ENCODE measurements at places on chromosomes 6 and 20.

- DNase-seq = no peak
Measured at GRCh38 chr20:43820731-43821330, 93.8 kb upstream of the TOX2 start.

- no peak for DNase-seq
Measured at GRCh38 chr6:91428296-91428695, 841.4 kb upstream of the MAP3K7 start.

DNA sequence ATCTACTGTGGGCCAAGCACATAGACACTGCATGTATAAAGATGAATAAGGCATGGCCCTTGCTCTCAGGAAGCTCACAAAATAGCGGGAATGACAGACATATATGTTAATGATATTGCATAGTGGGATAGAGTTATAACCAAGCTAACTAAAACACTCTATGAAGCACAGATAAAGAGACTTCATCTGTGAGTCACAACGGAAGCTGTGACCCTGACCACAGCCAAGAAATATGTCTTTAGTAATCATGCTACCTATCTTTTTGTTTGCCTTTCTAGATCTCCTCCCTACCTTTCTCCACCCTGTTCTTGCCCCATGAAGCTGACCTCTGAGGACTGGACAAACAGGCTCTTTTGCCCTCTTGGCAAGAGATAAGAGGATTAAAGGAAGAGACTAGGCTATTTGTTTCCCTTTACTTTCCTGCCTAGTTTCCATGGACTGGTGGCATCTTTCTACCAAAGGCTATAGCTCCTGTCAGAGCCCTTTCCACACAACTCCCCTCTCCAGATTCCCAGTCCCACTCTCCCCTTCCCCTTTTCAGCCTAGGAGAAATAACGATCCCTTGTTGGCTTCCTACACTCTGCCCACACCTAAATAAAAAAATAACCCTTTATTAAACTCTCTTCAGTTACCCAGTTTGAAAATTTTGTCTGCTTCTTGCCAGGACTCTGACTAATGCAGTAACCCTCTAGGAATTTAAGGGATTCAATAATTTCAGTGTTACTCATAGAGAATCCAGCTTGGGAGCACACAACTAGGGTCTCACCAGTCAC is 504.9 kb upstream of the MARCKS start:
- peak; percentile 81 for DNase-seq

GRCh38 chr6:24226541-24226940 is 100.5 kb downstream of the NRSN1 start:
- no peak for DNase-seq

GRCh38 chr6:167211881-167212712 is 54.3 kb upstream of the GPR31 start:
- DNase-seq = no peak
